ENCODE measurements at places on chromosomes 1 and 21.

DNA sequence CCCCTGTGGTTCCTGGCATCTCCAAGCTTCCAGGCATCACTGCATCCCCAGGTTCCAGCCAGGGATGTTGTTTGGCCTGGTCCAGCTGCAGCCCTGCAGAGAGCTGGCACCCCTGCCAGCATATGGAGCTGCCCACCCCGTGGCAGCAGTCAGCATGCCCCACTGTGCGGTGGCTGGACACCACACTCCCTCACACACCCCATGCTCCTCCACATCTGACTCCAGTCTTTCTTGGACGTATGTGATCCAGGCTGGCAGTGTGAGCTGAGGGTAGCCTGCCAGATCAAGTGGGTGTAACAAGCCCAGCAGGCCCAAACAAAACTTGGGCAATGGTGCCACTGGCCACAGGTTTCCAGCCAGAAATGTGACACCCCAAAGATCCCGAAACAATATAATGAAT lies 620.4 kb downstream of the RWDD3 start:
- no peak for DNase-seq

DNA sequence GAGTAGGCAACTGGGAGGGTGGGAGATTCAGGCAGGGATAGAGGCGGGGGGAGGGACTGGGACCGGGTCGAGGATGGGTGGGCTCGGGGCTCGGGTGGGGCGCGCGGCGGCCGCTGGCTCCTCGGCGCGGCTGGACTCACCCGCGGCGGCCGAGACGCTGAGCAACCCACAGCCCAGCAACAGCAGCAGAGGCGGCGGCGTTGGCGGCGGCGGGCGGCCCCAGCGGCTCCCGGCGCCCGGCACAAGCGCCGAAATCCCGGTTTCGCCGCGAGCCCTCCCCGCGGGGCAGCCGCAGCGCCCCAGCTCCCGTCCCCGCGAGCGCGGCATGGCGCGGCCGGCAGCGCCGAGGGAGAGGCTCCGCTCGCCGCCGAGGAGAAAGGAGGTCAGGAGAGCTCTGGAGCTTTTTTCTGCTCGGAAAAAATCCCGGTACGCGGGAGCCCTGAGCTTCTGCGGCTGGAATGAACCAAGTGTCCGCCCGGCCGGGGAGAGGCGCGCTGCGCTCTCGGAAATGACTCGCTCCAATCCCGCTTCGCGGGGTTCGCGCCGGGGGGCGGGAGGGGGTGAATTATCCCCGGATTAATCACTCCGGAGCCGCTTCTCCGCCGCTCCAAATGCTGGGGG lies at the start of gene CSMD2:
Gene CSMD2 (minus strand): TSS at position 460 of the 621 bp plus-strand sequence. CDS start 133 bp downstream, at position 327.
- no peak for DNase-seq

DNA sequence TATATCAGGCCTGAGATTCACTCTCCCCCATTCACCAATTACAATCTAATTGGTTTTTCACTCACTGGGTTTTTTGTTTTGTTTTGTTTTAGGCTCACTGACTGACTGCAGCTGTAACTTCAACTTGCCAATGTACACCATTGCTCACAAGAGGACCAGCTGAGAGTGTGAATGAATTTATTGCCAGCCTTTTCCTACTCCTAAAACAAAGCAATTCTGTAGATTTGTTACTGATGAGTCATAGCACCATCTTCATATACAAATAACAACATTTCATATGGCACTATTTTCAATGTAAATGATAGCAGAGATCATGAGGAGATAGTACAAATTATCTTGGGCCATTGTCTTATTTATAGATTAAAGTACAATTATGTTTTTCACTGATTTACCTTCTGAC lies 76.0 kb upstream of the DPYD start:
- DNase-seq: no peak

DNA sequence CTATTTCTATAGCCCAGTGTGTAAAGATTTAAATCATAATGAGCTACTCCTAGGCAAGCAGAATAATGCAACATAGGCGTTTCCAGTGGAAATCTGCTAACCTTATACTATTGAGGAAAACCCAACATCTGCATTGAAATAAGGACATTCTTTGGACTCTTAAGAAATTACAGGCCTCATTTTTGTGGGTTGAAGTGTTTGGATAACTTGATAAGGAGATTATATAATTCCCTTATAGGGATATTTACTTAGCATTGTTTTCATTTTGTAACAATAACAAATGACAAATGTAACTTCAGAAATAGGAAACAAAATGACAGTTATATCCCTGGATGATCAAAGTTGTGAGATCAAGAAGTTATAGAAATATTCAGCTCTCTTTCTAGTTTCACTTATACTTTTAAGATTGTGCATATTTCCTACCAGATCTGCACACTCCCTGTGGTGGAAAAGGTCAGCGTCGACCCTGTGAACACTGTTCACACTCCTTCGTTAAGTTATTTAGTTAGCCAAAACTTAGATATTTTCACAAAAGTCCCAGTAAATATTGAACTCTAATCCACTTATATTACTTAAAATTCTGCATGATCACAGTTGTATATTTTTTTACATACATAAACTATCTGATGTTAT lies 284.4 kb upstream of the C1orf105 start:
- DNase-seq: no peak

DNA sequence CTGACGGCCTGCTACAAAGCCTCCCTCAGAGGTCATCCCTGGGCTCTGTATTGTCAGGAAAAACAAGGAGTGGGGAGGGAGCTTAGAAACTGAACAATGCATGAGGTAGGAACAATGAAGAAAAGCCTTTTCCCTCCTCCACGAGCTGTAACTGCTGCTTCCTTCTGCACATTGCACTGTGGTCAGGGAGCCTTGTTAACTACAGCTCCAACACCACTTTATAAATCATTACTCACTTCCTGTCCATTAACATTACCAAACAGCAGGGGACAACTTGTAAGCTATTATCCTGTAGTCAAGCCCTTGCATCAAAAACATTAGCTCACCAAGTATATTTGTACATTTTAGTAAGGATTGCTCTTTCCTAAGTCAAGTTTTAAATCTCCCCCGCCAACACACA lies 336.0 kb upstream of the NR5A2 start:
- peak; percentile 57 for DNase-seq

DNA sequence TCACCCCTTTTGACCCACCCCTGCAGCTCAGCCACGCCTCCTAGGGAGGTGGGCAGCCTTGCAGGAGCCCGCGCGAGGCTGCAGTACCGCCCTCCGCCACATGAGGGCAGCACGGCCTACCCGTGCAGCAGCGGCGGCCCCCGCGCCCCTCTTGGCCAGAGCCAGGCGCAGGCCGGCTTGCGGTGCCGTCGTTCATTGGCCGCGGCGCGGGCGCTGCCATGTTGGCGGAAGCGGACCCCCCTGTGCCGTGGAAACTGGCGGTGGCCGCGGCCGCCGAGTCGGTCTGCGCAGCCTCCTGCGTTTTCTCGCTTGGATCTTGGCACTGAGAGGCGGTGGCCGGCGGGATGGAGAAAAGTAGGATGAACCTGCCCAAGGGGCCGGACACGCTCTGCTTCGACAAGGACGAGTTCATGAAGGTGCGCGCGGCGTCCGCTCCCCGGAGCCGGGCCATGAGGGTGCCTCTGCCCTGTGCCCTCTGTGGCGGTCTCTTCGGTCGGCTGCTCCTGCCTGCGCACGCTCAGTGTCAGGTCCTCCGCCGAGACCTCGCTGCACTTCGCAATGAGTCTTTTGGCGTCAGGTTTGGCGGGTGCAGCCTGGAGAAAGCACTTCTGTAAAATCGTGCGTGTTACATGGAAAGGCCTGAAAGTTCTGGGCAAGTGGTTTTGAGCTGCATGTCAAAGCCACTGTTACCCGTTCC lies at the start of gene COG2:
Gene COG2 (plus strand): TSS at position 219 of the 697 bp plus-strand sequence. CDS start 126 bp downstream, at position 345.
- peak; percentile 56 for DNase-seq

GRCh38 chr1:210117198-210117597 lies 115.4 kb upstream of the SERTAD4 start:
- no peak for DNase-seq

- DNase-seq: no peak
Measured at GRCh38 chr1:83706354-83706938, 292.5 kb downstream of the TTLL7 start.

DNA sequence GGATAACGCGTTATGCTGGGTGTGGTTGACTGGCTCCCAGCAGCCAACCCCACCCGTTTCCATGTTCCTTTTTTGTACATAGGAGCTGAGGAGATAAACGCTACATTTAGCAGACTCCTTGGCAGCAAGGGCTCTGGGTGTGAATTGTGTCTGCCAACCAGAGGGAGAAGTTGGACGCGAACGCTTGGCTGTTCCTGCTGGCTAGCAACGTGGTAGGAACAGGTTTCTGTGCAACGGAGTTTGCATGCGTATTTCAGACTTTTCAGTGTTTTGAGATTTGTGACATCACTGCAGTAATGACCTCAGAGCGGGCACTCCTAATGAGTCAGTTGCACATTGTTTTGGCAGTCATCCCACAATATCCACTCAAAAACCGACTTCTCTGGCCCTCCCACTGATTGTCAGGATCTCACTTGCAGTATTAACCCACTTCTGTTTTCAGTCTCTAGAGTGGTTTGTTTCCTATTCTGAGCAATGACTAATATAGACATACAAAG lies 98.7 kb upstream of the RGS1 start:
- no peak for DNase-seq

DNA sequence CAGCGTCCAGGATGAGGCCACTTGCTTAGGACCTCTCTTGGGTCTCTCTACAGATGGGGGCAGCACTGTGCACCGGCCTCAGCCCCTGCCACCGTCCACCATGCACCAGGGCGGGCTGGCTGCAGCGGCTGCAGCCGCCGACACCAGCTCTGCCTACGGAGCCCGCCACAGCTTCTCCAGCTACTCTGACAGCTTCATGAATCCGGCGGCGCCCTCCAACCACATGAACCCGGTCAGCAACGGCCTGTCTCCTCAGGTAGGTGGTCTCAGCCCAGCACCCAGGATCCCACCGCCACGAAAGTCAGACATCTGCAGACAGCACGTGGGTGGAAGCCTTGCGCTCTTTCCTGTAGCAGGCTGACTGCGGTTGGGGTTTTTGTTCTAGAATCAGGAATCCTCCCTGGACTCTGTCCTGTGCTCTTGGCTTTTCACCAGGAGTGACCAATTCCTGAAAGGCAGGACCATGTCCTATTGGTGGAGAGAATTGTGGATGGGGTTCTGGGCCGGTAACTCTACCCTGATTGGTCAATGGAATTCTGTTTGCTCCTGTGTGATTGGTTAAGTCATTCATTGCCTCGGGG lies 72.5 kb downstream of the PAX7 start:
- no peak for DNase-seq

Data from HS-5 (cell line).